Stimulated activated CD4-positive, alpha-beta T cell treated with anti-CD3 and anti-CD28 coated beads, Interleukin-2, amount 100 ng/mL, for 48 hours (primary cell): ENCODE measurements at places on chromosomes 1 and 21.

GRCh38 chr1:54485416-54485815, 62.6 kb upstream of the ACOT11 start:
- no peak for DNase-seq

DNA sequence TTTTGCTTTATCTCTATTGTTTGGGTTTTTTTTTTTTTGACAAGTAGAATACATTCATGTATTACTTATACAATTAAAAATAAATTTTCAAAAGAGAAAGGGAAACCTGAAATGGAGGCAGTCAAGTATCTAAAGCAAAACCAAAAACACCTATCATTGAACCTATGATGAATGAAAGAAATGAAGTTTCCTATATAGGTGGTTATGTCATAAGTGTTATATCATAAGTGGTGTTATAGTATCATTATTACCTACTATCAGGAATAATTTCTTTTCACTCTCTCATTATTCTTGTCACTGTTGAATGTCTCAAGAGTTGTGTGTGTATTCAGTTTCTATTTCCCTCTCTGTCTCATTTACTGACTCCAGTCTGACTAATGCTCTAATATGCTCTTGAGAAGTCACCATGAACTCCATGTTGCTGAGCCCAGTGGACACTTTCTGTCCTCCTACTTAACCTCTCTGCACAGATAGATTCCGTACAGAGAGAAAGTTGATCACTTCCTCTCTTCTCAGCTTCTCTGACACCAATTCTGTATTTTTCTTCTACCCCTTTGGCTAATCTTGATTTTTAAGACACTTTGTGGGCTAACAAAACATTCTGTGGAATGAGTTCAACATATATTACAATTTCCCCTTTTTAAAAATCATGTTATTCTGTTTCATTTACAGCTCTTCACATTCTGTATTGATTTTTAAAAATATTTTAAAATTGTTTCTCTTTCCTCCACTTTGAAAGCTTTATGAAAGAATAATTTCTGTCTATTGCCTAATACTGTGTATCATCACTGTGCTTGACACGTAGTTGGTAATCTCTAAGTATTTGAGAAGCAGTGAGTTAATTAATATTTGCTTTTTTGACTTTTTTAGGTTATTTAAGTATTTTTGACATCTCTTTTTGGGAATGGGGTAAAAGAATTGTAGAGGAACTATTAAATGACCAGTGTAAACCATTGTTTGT, 50.1 kb downstream of the RASAL2 start:
- no peak for DNase-seq

- no peak for DNase-seq
Measured at GRCh38 chr1:165474196-165474595, 29.3 kb upstream of the RXRG start.

DNA sequence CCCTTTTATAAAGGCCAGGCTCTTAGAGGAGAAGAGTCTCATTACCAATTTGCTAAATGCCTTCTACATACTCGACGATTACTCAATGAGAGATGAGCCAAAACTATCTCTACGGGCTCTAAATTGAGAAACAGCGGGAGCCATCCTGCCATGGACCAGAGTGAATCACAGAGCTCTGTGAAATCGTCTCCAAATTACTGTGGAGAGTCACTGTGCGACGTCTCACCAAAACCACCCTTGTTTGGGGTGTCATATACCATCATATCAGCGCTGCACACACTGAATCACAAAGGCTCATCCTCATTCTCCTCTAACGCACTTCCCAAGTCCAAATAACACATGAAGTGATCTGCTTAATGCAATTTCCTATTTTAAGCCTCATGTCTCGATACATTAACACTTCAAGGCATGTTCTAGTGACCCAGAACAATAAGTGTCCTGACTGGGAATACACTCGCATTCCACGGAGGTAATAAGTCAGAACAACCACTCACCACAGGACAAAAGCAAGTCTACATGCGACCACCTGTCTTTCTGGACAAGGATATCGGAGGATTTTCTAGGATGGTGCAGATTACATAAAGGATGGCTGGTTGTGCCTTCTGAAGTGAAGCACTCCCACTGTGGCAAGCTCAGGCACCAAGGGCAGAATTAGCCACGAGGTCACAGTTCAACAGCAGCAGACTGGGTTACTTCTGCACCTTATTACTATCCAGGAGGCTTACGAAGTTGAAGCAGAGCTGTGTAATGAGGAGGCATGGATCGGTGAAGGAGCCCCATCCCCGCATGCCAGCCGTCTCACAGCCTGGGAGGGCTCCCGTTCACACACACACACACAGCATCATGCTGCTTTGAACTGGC, 44.3 kb downstream of the NID1 start:
- DNase-seq: no peak

GRCh38 chr1:241485145-241485544, 34.4 kb downstream of the FH start:
- no peak for DNase-seq

DNA sequence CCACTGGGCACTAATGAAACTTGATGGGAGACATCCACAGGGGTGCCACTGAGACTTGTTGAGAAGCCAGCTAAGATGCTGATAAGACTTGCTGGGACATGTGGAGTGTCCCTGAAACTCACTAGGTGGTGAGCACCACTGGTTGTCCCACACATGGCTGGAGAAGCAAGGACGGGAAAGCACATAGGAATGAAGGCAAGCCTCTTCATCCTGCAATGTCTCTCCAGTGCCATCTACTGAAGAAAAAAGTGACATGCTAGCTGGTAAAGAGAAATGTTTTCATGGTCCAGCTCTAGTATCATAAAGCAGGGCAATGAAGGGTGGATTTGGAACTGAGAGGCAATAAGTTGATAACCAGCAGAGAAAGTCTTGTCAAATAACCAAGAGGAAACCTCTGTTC, 283.0 kb downstream of the PAPPA2 start:
- DNase-seq: no peak

GRCh38 chr1:77948841-77949424, 29.9 kb downstream of the FUBP1 start:
- no peak for DNase-seq

GRCh38 chr1:89660224-89661061, 27.5 kb downstream of the LRRC8C start:
- DNase-seq: no peak

- DNase-seq: no peak
Measured at GRCh38 chr1:5490635-5491034, 501.6 kb downstream of the NPHP4 start.

GRCh38 chr1:41813226-41813625, 105.5 kb downstream of the HIVEP3 start:
- no peak for DNase-seq

DNA sequence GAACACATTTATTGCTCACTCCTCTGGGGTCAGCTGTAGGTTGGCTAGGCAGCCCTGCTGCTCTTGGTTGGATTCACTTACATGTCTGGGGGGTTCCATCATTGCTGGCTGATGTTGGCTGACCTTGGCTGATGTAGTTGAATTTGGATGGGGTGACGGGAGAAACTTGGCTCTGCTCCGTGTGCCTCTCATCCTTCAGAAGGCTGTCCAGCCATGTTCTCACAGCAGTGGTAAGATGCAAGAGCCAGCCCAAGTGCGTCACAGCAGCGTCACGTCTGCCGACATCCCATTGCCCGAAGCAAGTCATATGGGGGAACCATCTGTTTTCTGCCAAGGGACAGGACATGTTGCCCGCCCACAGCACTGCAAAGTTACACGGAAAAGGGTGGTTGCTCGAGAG, 613.5 kb downstream of the MATN1 start:
- DNase-seq: no peak

GRCh38 chr1:214031267-214031650, 43.5 kb downstream of the PROX1 start:
- DNase-seq: no peak
